SJSA1 (cell line): ENCODE measurements at places on chromosomes 16 and 17. TPM values are rescaled to one million over a fixed set of nuclear protein-coding genes. Genes with fewer than 3 reads are reported as not detected.
A peak's percentile ranks its signal among the peaks of the same experiment; 100 is the strongest.

Gene KRTAP16-1
- not detected in 2 replicates for total RNA-seq

GRCh38 chr17:76345377-76345974, 8.2 kb downstream of the PRPSAP1 start:
- no peak for DNase-seq

DNA sequence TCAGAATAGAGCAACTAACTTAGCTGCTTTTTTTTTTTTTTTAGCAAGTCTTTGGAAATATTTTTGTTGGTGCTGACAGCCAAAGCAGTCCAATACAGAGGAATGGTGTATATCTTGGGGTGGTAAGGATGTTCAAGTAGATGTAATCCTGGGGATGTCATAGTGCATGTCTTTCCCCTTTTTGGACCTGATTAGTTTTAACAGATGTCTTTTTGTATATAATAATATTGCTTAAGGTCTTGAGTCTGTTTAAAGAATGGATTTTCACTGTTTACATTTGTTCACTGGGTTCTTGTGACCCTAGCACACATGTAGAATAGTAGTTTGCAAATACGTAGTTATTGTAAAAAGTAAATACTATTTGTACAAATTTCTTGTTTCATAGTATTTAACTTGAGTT, 7.9 kb downstream of the TAF15 start:
- DNase-seq = no peak

DNA sequence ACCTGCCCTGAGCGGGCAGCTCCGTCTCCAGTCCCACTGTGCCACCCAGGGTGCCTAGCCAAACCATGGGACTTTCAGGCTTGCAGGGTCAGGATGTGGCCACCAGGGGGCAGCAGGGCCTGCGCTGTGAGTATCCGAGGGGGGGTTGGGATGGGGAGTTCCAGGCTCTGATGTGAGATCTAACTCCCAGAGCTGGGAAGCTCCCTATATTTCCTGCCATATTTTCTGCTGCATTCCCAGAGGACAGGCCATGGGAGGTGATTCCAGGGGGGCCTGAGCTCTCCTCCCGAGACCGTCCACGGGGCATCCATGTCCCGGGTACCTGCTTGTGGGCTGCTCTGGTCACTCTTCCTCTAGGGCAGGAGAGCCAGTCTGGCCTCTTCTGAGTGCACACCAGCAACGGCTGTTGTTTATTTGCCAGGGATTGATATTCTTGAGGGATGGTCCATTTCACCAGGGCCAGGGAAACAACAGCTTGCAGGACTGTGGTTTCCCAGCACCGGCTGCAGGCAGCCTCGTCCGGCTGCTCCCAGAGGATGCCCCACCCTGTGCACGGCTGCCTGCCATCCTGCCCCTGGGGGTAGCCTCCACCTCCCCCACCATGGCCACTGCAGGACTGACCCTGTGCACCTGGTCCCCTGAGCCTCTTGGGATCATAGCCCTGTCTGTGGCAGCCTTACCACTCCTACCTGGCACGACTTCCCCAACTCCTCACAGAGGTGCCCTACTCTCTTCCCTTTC, 1.2 kb downstream of the GPR142 start:
- DNase-seq = peak; percentile 63

Gene DOC2A
- not detected in 2 replicates for total RNA-seq

GRCh38 chr17:4769628-4770027, 2.1 kb upstream of the TM4SF5 start:
- no peak for DNase-seq

Gene C16orf74
- 7.7 and 20.8 TPM in 2 replicates for total RNA-seq

Gene LCMT1
- total RNA-seq = 36.3 and 54.3 TPM in 2 replicates
